Suppressor macrophage (primary cell): ENCODE measurements at places on chromosomes 5 and 9.
A peak's percentile ranks its signal among the peaks of the same experiment; 100 is the strongest.

DNA sequence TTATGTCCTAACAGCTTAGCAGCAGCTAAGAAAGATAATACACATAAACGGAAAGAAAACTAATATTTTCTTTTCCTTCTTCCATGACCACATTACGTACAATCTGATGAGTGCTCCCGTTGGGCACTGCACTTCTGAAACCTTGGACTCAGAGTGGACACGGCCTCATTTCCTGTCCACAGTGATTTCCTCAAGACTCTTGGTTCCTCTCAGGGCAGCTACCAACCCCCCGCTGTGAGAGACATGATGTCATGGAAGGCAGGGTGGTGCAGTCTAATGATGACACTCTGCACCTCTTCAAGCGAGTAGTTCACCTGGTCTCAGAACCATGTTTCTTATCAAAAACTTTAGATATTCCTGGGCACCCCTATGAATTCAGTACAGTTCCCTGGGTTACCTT is 68.7 kb upstream of the CTSL start:
- peak; percentile 52 for DNase-seq

DNA sequence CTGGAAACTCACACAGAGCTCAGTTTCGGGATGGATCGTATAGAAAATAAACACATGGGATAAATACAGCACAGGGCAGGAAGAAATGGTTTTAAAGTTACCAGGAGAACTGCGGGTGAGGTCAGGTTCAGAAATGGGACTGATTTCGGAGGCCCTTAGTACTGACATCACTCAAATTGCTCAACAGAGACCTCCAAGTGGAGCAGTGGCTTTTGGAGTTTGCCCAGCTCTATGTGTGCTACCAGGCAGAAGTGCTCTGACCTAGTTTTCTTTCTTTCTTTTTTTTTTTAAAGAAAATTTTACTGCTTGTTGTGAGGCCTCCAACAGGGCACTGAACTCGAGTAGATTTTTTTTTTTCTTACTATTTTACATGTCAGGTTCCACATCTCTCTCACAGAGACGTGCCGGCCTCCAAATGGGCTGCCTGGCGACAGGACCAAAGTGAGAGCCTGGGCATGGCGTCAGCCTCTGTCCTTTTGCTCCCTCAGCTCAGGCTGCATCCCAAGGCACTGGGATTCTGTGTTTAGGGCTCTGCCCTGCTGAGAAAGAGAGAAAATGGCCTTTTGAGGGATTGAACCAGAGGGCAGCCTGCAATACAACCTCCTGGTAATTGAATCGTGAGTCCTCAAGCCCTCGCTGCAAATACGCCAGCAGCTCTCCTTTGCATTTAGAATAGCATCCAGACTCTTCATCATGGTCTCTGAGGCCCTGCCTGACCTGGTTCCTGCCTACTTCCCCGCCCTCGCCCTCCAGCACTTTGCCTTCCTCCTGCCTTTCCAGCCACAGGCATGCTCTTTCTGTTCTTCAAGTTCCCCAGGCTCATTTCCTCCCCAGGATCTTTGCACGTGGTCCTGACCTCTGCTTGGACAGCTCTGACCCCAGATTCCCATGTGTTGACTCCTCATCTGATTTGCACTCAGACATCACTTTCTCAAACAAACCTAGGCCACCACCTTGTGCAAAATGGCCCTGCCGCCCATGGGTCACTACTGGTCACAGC is 173.5 kb downstream of the FGF1 start:
- no peak for DNase-seq

DNA sequence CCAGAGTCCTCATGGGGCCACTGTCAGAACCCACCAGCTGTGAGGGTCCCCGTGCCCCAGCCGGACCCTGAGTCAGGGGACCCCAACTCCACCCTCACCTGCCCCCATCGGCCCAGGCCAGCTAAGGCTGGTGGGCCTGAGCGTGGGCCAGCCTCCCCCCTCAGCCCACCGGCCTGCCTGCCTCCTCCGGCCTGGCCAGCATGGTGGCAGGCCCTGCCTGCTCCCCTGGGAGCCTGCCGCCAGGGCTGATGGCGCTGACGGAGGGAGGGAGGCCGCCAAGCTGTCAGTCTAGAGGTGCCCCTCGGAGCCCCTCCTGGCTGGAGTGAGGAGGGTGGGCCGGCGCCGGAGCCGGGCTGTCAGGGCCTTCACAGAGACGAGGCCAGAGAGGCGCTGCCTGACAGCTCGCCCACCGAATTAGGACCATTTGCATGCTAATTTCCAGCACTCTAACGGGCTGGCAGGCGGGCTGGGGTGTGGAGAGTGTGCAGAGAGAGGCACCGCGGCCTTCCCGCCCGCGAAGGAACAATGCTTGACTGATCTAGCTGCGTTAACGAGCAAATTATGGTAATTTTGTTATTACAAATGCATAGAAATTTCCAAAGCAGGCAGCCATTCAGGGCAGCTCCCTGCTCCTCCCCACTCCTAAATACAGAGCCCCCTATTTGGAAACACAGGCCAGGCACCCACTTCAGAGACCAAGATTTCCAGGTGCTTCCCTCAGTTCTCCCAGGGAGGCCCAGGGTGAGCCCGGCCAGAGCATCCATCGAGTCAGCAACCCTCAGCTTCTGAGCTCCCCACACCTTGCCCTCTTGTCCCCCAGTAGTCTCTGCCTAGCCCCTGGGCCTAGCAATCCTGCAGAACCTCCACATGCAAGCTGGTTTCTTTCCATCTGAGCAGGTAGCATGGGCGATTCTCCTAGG is 169.3 kb downstream of the PAX5 start:
- DNase-seq: no peak

DNA sequence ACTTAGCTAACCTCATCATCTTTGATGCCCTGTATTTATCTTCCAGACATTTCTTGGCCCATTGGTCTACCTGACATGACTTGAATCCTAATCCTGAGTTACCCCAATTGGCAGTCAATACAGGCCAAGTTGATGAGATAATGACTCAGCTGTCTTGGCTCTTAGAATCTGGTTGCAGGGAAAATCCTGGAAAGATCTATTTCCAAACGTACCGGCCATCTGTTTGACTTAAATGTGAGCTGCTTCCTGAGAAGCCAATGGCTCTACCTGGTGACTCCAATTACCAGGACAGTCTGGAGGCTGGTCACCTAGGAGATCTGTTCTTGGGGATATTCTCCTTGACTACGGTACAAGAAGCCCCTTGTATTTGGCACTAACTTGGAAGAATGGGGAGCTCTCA is 475.2 kb upstream of the BRINP1 start:
- DNase-seq: no peak

- peak; percentile 4 for DNase-seq
These were observed 105.3 kb downstream of the PAX5 start for GRCh38 chr9:36928670-36929349.

DNA sequence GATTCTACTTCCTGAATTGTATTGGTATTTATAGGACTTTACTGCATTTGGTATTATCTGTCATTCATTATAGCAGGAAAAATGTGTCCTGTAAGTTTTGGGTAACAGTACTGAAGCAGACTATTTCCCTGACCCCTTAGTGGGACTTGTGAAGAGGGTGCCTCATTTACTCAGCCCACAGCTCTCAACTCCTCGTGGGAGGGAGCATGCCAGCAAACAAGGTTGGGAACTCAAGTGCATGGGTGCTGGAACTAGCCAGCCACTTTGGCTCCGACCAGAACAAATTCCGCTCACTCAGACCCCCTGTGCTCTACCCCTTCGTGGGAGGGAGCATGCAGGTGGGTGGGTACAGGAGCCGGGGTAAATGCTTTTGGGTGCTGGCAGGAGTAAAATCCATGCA is 1773.5 kb upstream of the WWC1 start:
- no peak for DNase-seq

DNA sequence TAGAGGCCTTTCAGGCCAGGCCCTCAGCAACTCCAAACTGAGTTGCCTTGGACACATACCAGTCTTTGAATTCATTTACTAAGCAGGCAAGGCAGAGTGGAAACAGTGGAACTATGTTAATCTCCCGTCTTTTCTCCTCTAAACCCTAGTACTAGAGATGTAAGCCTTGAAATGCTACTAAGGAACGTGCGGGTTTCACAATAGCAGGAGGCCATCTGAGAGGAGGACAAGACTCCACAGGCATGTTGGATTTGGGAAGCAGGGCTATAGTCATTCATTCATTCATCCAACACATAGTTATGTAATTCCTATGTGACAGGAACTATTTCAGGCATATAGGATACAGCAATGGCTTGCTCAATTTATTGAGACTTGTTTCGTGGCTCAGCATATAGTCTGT is 3.3 kb upstream of the OCLN start:
- DNase-seq: no peak

- DNase-seq: no peak
These were observed 10.3 kb upstream of the ABO start for GRCh38 chr9:133285252-133285775.

DNA sequence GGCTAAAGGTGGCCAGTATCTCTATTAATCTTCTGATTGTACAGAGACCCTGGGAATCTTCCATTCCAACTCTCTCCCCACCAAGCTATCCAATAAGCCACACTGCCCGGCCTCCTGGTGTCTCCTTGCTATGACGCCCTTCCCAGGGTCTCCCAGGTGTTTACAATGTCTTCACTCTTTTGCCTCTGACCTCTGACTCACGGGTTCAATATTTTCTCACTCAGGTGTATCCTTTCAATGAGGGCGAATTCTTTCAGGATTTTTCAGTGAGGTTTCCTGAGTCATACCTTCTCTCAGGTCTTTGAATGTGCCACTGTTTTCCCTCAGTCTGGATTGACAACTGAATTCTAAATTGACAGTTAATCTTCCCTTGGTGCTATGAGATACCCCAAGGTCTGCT is 53.7 kb upstream of the IRX4 start:
- no peak for DNase-seq

DNA sequence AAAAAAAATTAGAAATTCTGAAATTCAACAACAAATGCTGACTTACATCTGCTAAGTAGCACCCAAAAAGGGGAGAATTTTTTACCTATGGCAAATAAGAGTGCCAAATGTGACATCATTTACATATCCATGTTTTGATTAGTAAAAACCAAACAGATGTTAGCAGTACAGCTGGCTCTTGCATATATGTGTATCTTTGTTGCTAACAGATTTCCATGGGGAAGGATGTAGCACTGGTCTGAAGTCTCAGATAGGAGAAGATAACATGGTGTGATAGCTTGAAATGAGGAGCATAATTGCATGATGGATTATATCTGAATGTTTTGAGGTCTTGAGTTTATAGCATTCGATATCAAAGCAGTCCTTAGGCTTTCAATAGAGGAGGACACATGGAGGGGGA is 17.5 kb downstream of the PIK3R1 start:
- no peak for DNase-seq

GRCh38 chr5:73380710-73381589 is 67.6 kb downstream of the FOXD1 start:
- peak; percentile 69 for DNase-seq

DNA sequence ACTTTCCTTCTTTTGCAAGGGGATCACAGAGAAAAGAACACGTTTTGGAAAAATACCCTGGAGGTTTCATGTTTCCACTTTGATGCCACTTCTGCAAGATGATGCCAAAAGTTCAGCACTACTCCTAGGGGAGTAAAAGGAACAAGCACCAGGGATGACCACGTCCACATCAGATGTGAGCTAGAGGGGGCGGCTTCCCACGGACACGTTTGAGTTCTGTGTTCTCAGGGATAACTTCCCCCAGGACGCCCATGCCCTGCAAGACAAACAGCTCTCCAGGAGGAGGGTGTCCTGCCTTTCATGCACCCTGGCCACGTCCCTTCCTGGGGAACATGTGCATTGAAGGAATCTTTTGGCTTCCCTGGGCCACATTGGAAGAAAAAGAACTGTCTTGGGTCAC is 66.6 kb upstream of the TRIO start:
- DNase-seq: peak; percentile 60

DNA sequence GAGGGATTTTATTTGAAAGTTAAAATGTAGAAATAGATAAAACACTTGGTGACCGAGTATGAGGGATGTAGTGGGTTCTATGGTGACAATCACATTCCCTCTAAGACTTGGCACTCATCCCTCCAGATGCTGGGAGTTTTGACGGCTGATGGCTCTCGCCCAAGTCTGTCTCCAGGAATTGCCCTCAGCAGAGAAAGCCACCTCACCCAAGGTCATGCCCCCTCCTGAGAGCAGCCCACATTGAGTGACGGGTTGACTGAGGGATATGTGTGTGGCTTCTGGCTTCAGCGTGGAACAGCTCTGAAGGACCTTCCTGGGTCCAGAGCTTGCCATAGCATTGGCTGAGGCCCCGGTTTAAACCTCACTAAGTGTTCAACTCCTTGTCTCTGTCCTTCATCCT is 19.4 kb downstream of the CAVIN4 start:
- DNase-seq: no peak

DNA sequence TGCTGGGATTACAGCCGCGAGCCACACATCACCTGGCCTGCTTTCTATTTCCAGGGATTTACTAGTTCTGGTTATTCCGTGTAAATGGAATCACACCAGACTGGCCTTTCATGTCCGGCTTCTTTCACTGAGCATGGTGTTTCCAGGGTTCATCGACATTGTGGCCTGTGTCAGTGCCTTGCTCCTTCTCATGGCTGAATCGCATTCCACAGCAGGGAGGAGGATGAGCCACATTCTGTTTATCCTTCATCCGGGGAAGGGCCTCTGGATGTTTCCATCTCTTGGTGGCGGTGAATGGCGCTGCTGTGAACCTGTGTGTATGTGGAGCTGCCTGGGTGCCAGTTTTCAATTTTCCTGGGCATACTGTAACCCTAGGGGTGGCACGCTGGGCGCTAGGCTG is 58.7 kb upstream of the RNU6ATAC start:
- DNase-seq: no peak

- DNase-seq: no peak
These were observed 16.6 kb downstream of the ATOX1 start for GRCh38 chr5:151741678-151742423.

GRCh38 chr5:133818869-133819600 is 149.4 kb downstream of the C5orf15 start:
- DNase-seq: peak; percentile 85

DNA sequence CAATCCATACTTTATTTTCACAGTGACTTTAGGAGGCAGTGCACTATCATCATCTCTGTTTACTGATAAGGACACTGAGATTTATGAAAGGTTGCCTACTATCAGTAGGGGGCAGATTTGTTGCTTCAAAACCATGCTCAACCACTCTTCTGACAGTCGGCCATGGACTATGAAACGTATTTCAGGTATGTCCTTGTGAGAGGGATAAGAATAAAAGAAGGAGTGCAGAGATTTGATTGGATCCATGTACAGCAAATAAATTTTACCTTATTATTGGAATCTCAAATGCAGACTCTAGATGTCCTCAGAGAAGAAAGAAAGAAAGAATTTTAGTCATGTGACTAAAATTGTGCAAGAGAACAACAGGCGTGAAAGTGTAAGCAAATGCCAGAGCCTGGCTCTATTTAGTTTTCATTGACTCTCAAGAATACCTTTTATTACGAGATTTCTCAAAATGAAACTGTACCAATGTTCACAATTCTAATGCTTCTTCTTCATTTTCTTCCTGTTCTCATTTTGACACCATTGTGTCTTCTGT is 296.6 kb upstream of the RASA1 start:
- DNase-seq: no peak

GRCh38 chr9:111839987-111840386 is 45.2 kb upstream of the SHOC1 start:
- peak; percentile 50 for DNase-seq
